ENCODE measurements at places on chromosomes 13 and 19. TPM values are rescaled to one million over a fixed set of nuclear protein-coding genes. Genes with fewer than 3 reads are reported as not detected.

TNFSF13B gene
- not detected for total RNA-seq

FGF9 gene
- total RNA-seq, result not detected

R3HDM4 gene
- 25.9 TPM for total RNA-seq

PCP2 gene
- total RNA-seq, result not detected

LGALS4 gene
- 0.74 TPM for total RNA-seq
